ENCODE measurements at places on chromosomes 1 and 21.
A peak's percentile ranks its signal among the peaks of the same experiment; 100 is the strongest.

DNA sequence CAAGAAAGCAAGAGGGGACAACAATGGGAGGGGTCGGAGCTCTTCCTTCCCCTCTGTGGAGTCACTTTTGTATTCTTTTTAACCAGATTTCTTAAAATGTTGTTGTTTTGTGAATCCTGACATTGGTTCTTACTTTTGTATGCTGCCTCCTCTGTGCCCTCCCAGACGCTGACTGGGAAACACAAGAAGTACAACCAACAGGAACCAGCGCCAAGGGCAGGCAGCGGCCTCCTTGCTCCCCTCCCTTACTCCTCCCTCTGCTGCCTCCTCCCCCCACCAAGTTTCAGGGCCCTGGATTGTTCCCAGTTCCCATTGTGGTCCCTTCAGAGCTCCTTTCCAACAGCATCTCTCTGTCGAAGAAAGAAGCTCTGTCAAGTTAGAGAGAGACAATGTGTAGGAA lies 111.1 kb downstream of the BRINP2 start:
- H3K4me1 ChIP-seq: no peaks in the 10 kb centered on the region
- DNase-seq: no peak
- no peaks in the 10 kb centered on the region for H3K27me3 ChIP-seq
- no peak overlapping the region for H3K4me3 ChIP-seq

DNA sequence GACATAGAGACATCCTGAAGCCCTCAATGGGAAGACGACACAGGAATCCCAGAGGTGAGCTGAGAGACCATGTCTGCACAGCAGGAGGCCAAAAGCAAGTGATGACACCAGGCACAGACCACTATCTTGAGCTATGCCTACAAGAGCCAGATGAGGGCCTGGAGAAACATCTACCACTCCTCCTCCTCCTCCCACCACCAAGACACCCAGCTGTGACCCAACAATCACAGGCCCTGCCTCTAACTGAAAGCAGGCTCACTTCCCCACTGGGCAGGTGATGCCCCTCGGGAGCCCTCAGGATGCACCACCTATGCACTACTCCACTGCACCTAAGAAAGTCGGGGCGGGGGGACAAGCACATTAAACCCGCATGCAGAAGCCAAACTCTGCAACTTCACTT lies 16.5 kb downstream of the TADA1 start:
- no peaks in the 10 kb centered on the region for H3K27me3 ChIP-seq
- no peak for DNase-seq
- H3K4me1 ChIP-seq: peaks cover 7% of the 10 kb centered on the region
- H3K36me3 ChIP-seq: peaks cover 69% of the 10 kb centered on the region

DNA sequence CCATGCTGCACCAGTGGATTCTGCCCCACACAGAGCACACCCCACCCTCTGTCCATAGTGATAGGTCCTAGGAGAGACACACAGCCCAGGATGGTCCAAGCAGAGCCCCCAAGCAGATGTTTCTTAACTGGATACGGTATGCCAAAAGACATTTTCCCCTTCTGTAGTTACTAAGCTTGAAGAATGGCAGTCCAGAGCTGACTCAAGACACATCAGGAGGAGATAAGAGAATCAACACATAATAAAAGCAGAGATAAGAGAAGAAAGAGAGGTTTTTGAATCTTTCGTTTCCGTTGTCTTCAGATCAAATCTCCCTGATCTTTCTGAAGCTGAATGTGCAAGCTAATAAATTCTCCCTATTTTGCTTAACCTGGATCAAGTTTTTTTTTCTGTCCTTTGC lies 21.8 kb upstream of the CASQ2 start:
- H3K4me1 ChIP-seq: no peaks in the 10 kb centered on the region
- H3K4me3 ChIP-seq: no peak overlapping the region
- H3K27ac ChIP-seq: no peak overlapping the region
- H3K36me3 ChIP-seq: no peaks in the 10 kb centered on the region

DNA sequence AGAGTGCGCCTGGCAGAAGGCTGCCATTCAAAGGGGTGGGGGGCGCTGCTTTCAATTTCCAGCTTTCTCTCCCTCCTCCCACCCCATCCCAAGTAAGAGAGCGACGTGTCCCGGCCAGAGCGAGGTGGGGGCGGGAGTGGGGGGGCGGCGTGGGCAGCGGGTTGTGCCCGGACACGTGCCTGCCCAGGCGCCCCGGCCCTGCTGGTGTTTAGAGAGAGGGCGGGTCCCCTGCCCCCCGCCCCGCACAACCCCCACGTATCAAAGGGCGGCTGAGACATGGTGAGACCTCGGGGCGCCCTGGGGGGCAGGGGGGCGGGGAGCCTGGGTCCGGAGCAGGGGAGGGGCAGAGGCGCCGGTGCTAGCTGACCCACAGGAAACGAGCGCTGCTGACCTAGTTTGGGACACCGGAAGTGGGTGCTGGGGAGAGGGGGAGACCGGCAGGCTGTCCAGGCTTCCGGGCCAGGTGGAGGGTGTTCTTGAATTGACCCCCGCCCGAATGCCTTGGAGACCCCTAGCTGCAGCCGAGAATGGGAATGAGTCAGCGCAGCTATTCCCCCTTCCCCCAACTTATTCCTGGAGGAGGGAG lies 1.3 kb downstream of the ZBTB7B start:
- peaks cover 14% of the 10 kb centered on the region for H3K36me3 ChIP-seq
- H3K4me3 ChIP-seq: peak overlapping the region; percentile 97
- no peak for DNase-seq
- H3K27ac ChIP-seq: peak overlapping the region; percentile 88
- H3K27me3 ChIP-seq: no peaks in the 10 kb centered on the region

- H3K36me3 ChIP-seq: no peaks in the 10 kb centered on the region
- no peak for DNase-seq
- H3K27ac ChIP-seq: no peak overlapping the region
- no peak overlapping the region for H3K4me3 ChIP-seq
- H3K27me3 ChIP-seq: peaks cover 37% of the 10 kb centered on the region
Observed at GRCh38 chr1:119632103-119632490, 16.0 kb downstream of the ZNF697 start.

Data from effector memory CD8-positive, alpha-beta T cell (primary cell).